Astrocyte (in vitro differentiated cells and primary cell): ENCODE measurements at places on chromosomes 11 and 22. TPM values are rescaled to one million over a fixed set of nuclear protein-coding genes. Genes with fewer than 3 reads are reported as not detected.

GRCh38 chr11:69385144-69385820 lies 91.3 kb downstream of the MYEOV start:
- H3K4me3 ChIP-seq, result no peak overlapping the region
- H3K4me1 ChIP-seq, result no peaks in the 10 kb centered on the region
- no peaks in the 10 kb centered on the region for H3K36me3 ChIP-seq
- no peak for DNase-seq
- no peaks in the 10 kb centered on the region for H3K27me3 ChIP-seq
- H3K27ac ChIP-seq, result no peak overlapping the region

GRCh38 chr11:41980741-41981140 lies 521.3 kb upstream of the LRRC4C start:
- DNase-seq, result no peak
- no peaks in the 10 kb centered on the region for H3K4me1 ChIP-seq
- H3K4me3 ChIP-seq, result no peak overlapping the region
- H3K36me3 ChIP-seq, result no peaks in the 10 kb centered on the region
- no peak overlapping the region for H3K27ac ChIP-seq
- no peaks in the 10 kb centered on the region for H3K27me3 ChIP-seq

DNA sequence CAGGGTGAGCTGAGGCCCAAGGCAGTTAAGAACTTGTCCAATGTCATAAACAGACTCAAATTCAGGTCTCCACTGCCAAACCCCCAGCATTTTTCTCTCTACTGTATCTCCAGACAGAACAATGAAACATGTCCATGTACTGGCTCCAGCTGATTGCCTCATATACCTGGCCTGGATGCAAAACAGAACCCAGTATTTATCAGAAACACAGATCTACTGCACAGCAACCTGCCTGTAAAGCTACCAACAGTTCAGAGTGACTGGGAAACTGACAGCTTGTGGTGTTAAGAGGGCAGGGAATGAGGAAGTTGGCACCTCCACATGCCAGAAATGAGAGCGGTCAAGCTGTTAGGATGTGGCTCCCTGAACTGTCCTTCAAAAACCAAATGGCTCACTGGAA lies 41.6 kb downstream of the C11orf71 start:
- no peaks in the 10 kb centered on the region for H3K27me3 ChIP-seq
- H3K4me1 ChIP-seq, result peaks cover 8% of the 10 kb centered on the region
- no peak overlapping the region for H3K4me3 ChIP-seq
- no peak for DNase-seq

DNA sequence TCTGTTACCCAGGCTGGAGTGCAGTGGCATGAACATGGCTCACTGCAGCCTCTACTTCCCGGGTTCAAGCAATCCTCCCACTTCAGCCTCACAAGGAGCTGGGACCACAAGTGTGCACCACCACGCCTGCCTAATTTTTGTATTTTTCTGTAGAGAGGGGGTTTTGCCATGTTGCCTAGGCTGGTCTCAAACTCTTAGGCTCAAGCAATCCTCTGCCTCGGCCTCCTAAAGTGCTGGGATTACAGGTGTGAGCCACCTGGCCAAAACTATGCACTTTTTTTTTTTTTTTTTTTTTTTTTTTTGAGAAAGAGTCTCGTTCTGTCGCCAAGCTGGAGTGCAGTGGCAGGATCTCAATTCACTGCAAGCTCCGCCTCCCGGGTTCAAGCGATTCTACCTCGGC lies 12.4 kb upstream of the CLDN5 start:
- H3K36me3 ChIP-seq, result no peaks in the 10 kb centered on the region
- H3K4me1 ChIP-seq, result no peaks in the 10 kb centered on the region
- no peak overlapping the region for H3K4me3 ChIP-seq
- no peak for DNase-seq

DNA sequence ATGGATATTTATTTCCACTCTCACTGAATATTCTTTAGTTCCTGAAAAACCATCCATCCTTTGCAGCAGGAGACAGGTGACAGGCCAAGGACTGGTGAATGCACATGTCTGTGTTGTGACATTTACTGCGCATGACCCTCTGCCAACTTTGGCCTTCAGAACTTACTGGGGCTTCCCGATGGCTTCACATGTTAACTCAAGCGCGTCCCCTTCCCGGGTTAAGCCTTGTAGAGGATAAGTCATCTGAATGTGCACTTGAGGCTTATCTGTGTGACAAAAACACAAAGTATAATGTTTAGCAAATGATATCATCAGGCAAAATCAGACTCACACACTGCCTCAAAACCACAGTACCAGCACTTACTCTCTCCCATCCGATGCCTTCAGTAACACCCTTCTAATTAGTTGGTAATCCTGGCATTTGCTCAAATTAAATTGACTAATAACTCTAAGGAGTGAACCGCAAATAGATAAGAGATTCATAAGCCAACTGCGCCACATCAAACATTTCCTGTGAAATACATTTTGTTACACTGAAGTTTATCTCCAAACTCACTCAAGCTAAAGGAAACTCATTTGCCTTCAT lies 286.4 kb downstream of the CADM1 start:
- H3K36me3 ChIP-seq, result no peaks in the 10 kb centered on the region
- peaks cover 13% of the 10 kb centered on the region for H3K4me1 ChIP-seq
- H3K4me3 ChIP-seq, result no peak overlapping the region
- H3K27me3 ChIP-seq, result no peaks in the 10 kb centered on the region
- DNase-seq, result peak; percentile 53
- H3K27ac ChIP-seq, result no peak overlapping the region

DNA sequence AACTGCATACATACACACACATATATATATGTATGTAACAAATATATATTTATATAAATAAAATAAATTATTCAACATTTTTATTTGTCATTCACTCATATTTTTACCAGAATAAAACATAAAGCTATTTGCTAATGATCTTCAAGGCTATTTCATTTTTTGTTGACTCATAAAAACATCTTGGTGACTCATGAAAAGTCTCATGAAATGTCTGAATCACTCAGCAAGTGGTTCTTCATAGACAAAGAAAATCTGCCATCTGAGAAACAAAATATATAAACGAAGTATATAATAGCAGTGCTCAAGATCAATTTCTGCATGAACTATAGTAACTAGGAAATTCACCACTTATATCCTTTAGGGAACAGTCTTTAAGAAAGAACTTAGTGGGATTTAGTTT lies 764.8 kb upstream of the FAT3 start:
- H3K4me3 ChIP-seq, result no peak overlapping the region
- H3K4me1 ChIP-seq, result no peaks in the 10 kb centered on the region
- DNase-seq, result no peak
- H3K36me3 ChIP-seq, result no peaks in the 10 kb centered on the region

DNA sequence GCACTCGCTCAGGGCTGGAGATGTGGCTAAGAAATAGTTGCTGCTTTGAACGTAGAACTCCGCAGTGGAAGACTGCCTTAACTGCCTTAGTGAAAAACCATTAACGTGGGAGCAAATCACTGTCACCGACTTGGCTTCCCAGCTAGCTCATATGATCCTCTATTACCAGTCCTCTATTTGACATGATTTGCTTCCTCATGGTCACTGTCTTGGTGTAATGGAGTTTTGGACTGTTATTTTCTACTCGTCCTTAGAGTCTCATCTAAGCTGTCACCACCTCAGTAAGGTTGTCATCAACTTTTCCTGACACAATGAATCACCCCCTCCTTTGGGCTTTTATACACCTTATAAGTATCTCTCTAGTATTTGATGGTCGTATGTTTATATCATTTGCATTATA lies 167.1 kb upstream of the NARS2 start:
- DNase-seq, result no peak
- H3K27ac ChIP-seq, result no peak overlapping the region
- H3K27me3 ChIP-seq, result no peaks in the 10 kb centered on the region
- H3K36me3 ChIP-seq, result no peaks in the 10 kb centered on the region

NECTIN1 gene
- total RNA-seq, result 16.9 and 17.7 TPM in 2 replicates

- no peak for DNase-seq
- H3K36me3 ChIP-seq, result no peaks in the 10 kb centered on the region
- no peaks in the 10 kb centered on the region for H3K27me3 ChIP-seq
- no peak overlapping the region for H3K27ac ChIP-seq
- peaks cover 58% of the 10 kb centered on the region for H3K4me1 ChIP-seq
Observed at GRCh38 chr11:10324474-10324873, 19.6 kb downstream of the ADM start.

DNA sequence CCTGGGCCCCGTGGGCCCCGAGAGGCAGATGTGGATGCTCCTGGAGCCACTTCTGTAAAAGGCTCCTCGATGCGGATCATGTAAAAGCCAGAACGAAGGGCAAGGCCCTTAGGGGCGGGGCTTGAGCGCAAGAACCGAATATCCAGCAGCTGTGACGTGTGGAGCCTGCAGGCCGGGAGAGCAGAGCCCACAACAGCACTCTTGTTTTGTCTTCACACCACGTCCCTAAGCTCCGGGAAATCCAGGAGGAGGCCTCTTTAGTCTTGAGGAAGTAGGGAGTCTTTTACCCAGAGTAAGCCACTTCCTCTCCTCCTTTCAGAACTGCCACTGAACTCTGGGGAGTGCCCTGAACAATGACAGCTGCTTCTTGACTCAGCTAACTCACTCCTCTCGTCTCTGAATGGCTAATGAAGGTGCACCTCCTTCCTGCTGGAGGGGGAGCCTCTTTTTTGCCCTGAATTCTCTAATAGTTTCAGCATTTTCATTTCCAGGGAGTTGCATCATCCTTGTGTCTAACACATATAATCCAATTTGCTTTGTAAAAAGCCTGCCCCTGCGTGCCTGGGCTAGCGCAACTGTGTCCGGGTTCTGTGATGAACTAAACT lies 12.5 kb downstream of the L3MBTL2 start:
- no peaks in the 10 kb centered on the region for H3K27me3 ChIP-seq
- peaks cover 5% of the 10 kb centered on the region for H3K4me1 ChIP-seq
- no peak overlapping the region for H3K27ac ChIP-seq
- DNase-seq, result peak; percentile 57

LRP4 gene
- 19.0 and 19.9 TPM in 2 replicates for total RNA-seq

- H3K27ac ChIP-seq, result no peak overlapping the region
- H3K36me3 ChIP-seq, result no peaks in the 10 kb centered on the region
- no peak overlapping the region for H3K4me3 ChIP-seq
Observed at GRCh38 chr22:32745251-32745995, 56.1 kb upstream of the TIMP3 start.

- no peak overlapping the region for H3K4me3 ChIP-seq
- no peak overlapping the region for H3K27ac ChIP-seq
- H3K36me3 ChIP-seq, result no peaks in the 10 kb centered on the region
- no peaks in the 10 kb centered on the region for H3K4me1 ChIP-seq
Observed at GRCh38 chr11:59943997-59944714, 5.9 kb downstream of the OOSP1 start.

GRCh38 chr11:76916712-76917111 lies 56.0 kb downstream of the ACER3 start:
- H3K27me3 ChIP-seq, result no peaks in the 10 kb centered on the region
- H3K4me3 ChIP-seq, result no peak overlapping the region

CSRP3 gene
- total RNA-seq, result 0.43 and 0.70 TPM in 2 replicates

GRCh38 chr11:2725368-2726300 lies 25.8 kb upstream of the KCNQ1OT1 start:
- H3K27ac ChIP-seq, result no peak overlapping the region
- peaks cover 3% of the 10 kb centered on the region for H3K4me1 ChIP-seq
- peaks cover 16% of the 10 kb centered on the region for H3K27me3 ChIP-seq

- no peaks in the 10 kb centered on the region for H3K27me3 ChIP-seq
- DNase-seq, result peak; percentile 67
- H3K27ac ChIP-seq, result no peak overlapping the region
- no peaks in the 10 kb centered on the region for H3K36me3 ChIP-seq
- no peak overlapping the region for H3K4me3 ChIP-seq
- H3K4me1 ChIP-seq, result peaks cover 12% of the 10 kb centered on the region
Observed at GRCh38 chr11:100888836-100889235, 201.7 kb downstream of the ARHGAP42 start.

GRCh38 chr11:129815596-129816461 lies at the start of gene TMEM45B:
Gene TMEM45B (plus strand): TSS chr11:129815848. CDS start chr11:129852483, 36,635 bp downstream.
- H3K4me1 ChIP-seq, result peaks cover 3% of the 10 kb centered on the region
- H3K4me3 ChIP-seq, result no peak within 1 kb of the TSS
- H3K27ac ChIP-seq, result no peak within 1 kb of the TSS
- peaks cover 23% of the 10 kb centered on the region for H3K27me3 ChIP-seq

TMPRSS5 gene
- total RNA-seq, result 0.34 and 0.38 TPM in 2 replicates

LRRC10B gene
- 0.09 and 0.12 TPM in 2 replicates for total RNA-seq

EHF gene
- total RNA-seq, result 0.25 TPM in 1 of 2 replicates, not detected in the other

DNA sequence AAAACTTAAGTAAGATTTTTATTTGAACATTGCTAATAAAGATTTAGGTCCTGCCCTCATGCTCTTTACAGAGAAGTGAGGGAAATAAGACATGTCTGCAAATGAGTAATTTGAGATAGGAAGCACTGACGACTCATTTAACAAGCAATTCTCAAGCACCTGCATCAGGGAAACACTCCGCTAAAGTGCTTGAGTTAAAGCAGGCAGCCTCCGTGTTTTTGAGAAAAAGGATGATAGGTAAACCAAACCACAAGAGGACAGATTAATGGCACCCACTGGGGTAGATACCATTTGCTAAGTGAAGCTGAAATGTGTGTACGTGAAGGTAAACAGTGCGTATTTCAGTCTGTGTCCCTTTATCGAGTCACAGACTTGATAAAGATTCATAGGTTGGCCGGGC lies 184.6 kb upstream of the CARD18 start:
- H3K4me1 ChIP-seq, result no peaks in the 10 kb centered on the region
- no peaks in the 10 kb centered on the region for H3K27me3 ChIP-seq
- H3K27ac ChIP-seq, result no peak overlapping the region

DNA sequence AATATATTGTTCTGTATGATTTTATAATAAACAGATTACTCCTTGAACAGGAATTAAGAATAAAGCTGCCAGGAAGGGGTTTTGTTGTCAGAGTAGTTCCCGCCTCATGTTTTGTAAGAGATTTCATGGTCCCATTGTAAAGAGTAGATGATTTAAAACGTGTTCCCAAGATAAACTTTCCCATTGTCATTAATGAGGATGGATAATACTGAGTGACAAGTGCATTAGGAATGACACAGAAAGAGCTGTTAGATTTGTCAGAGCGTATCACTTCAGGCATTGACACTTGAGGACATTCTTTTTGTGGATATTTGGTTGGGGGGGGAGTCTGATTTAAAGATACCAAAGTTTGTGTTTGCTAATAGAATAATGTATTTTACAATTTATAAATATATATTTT lies 147.0 kb downstream of the PAX6 start:
- no peaks in the 10 kb centered on the region for H3K4me1 ChIP-seq
- no peaks in the 10 kb centered on the region for H3K27me3 ChIP-seq
- DNase-seq, result no peak

- no peak for DNase-seq
- H3K27me3 ChIP-seq, result peaks cover 23% of the 10 kb centered on the region
- H3K4me3 ChIP-seq, result no peak overlapping the region
- no peaks in the 10 kb centered on the region for H3K4me1 ChIP-seq
- no peaks in the 10 kb centered on the region for H3K36me3 ChIP-seq
Observed at GRCh38 chr11:76243193-76243956, 37.1 kb upstream of the WNT11 start.

GRCh38 chr11:28144808-28145207 lies 36.6 kb downstream of the METTL15 start:
- DNase-seq, result peak; percentile 69
- no peaks in the 10 kb centered on the region for H3K36me3 ChIP-seq

DNA sequence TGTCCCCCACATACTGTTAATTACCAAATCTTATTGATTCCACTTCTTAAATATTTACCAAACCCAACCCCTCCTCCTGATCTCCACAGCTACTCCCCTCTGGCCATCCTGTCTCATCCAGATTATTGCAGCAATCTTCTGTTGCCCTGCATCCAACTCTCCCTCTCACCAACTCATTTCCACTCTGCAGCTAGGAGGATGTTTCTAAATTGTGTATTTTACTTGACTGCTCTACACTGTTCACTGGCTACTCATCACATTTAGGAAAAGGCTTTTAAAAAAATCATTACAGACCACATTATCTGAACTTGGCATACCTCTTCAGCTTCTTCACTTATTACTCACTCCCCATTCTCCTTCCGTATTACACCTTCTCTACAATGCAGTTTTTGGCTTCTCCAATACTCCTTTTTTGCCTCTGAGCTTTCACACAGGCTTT lies 117.9 kb downstream of the ATG16L2 start:
- no peak overlapping the region for H3K4me3 ChIP-seq
- H3K27me3 ChIP-seq, result no peaks in the 10 kb centered on the region
- H3K36me3 ChIP-seq, result no peaks in the 10 kb centered on the region

POU2F3 gene
- total RNA-seq, result 0.20 TPM in 1 of 2 replicates, not detected in the other

OR51I1 gene
- total RNA-seq, result not detected in 2 replicates
